ENCODE measurements at places on chromosomes 3 and 15. TPM values are rescaled to one million over a fixed set of nuclear protein-coding genes. Genes with fewer than 3 reads are reported as not detected.

Gene TFDP2
- 147 TPM for total RNA-seq

Gene CLDN18
- not detected for total RNA-seq

Gene RASGRF1
- 4.5 TPM for total RNA-seq

Gene ITGA11
- not detected for total RNA-seq

Gene MESD
- 27.7 TPM for total RNA-seq

DNA sequence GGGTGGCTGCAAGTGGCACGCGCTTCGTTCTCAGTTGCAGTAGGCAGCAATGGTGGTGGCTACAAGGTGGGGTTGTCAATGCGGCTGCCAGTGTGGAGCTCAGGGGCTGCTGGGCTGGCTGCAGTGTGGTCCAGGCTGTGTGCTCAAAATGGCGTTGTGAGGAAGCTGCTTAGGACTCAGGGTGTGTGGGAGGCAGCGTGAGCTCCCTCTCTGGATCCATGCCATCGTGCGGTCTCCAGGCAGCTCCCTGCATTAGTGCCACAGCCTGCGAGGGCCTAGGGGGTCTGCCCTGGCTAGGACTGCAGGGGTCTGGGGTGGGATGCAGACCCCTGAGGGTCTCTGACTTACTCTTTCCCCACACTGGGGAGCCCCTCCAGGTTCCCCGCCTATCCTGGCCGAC is 397.2 kb downstream of the OCA2 start:
- DNase-seq = no peak

DNA sequence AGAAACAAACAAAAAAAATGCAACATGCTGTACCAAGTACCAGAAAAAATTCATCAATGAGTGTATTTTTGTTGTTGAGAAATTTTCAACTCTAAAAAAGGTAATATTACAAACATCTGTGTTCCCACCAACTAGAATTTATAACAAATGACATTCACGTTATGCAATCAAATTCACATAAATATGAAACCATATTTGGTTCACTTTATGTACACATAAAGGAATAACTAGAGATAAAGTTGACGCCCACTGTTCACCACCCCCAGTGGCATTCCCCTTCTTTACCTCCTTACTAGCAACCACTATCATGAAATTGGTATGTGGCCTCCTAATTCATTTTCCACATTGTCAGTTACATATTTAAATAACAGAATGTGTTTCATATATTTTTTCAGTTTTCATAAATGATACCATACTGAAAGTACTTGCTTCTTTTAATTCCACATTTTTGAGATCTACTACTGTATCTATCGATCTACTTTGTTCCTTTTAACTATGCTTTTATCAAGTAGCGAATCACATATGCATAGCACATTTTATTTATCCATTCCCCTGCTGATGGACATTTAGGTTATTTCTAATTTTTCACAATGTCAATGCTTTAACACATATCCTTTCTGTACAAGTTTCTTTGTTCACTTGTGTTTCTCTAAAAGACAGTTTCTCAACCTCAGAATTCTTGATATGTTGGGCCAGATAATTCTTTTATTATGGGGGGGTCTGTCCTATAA is 34.5 kb downstream of the TBC1D5 start:
- DNase-seq = no peak

DNA sequence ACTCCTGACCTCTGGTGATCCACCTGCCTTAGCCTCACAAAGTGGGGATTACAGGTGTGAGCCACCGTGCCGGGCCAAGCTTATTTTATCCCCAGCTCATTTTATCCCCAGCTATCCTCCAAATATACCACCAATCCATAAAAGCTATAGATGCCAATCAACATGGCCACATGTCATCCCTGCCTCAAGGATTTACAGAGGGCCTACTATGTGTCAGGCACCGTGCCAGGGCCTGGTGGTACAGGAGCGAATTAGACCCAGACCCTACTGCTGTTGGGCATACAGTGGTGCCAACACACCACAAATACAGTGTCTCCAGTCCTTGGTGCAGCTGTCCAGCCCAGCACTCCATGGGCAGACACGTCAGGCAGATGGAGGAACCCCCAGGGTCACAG is 73.4 kb downstream of the SCN5A start:
- DNase-seq = no peak

DNA sequence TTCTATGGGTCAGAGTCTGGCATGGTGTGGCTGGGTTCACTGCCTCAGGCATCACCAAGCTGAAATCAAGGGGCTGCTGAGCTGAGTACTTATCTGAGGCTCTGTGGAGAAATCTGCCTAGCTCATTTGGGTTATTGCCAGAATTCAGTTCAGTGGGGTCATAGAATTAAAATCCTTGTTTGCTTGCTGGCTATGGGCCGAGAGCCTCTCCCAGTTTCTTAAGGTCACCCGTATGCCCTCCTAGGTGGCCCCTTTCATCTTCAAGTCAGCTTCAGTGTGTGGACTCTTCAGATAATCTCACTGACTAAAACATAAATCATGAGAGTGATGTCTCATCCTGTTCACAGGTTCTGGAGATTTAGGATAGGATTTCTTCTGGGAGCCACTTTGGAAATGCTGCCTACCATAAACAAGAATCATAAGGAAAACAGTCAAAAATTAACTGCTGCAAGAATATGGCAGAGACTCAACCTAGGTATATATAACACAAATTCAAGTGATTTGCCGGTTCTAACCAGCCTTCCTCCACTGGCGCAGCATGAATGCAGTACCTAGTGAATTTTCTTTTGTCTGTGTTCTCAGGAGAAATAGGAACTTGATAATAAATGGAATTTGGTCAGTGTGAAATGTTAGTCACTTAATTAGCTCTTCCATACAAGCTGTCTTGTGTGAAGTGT is 5.3 kb downstream of the CP start:
- DNase-seq = no peak

Data from OCI-LY7 (cell line).